Amniotic stem cell (primary cell): ENCODE measurements at places on chromosomes 3 and 15.

- no peak for DNase-seq
Observed at GRCh38 chr3:185311991-185312390, 50.9 kb upstream of the MAP3K13 start.

GRCh38 chr15:25787855-25788520, 75.1 kb downstream of the ATP10A start:
- DNase-seq: no peak

GRCh38 chr3:7682822-7683229, 818.8 kb upstream of the LMCD1 start:
- no peak for DNase-seq

DNA sequence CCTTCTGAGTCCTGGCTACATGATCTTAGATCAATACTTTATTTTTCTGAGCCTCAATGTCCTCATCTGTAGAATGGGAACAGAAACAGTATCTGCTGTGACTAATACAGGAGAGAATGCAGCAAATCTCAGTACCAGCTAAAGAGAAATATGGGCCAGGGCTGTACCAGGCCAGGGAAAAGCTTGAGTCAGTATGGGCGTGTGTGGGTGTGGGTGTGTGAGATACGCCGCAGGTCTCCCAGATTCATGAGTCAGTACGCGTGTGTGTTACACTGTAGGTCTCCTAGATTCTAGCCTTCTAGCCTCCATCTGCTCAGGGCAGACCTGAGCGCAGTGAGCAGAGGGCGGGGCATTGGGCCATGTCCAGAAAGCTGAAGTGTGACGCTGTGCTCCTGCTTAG, 15.2 kb downstream of the GNAI2 start:
- DNase-seq: peak; percentile 46

GRCh38 chr15:50127255-50127777, 8.3 kb upstream of the ATP8B4 start:
- DNase-seq: no peak

- no peak for DNase-seq
Observed at GRCh38 chr3:139988472-139989156, 53.6 kb downstream of the CLSTN2 start.

GRCh38 chr3:78003090-78003489, 963.2 kb downstream of the ROBO2 start:
- no peak for DNase-seq

GRCh38 chr3:35201211-35201610, 438.1 kb upstream of the ARPP21 start:
- no peak for DNase-seq

DNA sequence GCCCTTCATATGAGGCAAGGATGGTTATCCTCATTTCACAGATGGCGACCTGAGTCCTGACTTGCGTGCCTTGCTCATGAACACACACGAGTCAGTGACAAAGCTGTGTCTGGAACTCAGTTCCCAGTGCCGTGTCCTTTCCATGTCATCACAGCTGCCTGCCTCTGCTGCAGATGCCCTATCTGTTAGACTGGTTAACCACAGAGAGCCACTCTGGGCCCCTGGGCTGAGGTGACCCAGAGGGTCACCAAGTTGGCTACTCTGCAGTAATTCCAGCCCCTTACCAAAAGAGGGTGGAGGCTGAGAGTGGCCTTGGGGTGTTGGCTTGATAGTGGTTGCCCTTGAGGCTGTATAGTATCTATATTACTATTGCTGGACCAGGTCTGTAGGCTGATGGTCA, 41.0 kb downstream of the RAB11A start:
- DNase-seq: no peak

GRCh38 chr3:69009559-69010410, 3.7 kb downstream of the EOGT start:
- DNase-seq: no peak

GRCh38 chr15:64466408-64467141, 6.2 kb downstream of the ZNF609 start:
- DNase-seq: no peak

DNA sequence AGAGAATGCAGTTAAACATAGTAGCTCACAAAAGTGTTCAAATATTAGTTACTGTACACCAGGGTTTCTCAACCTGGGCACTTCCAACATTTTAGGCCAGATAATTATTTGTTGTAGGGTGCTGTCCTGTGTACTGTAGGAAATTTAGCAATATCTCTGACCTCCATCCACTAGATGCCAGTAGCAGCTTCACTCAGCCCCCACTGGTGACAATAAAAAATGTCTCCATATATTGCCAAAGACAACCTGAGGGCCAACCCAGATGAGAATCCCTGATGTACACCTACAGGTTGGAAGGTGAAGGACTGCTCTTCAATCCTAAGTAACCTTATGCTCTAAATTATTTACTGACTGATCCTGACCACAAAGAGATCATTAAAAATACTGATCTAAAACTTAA, 32.5 kb downstream of the DCUN1D1 start:
- DNase-seq: no peak
